Ureter (tissue), 1 donor: ENCODE measurements at places on chromosomes 2 and 18. TPM values are rescaled to one million over a fixed set of nuclear protein-coding genes. Genes with fewer than 3 reads are reported as not detected.

The NFE2L2 gene
- total RNA-seq, result 190 TPM

The CDH2 gene
- 0.16 TPM for total RNA-seq

The SIX3 gene
- not detected for total RNA-seq

The RTP5 gene
- 0.21 TPM for total RNA-seq

The CYP27C1 gene
- total RNA-seq, result 0.73 TPM

The ALPG gene
- not detected for total RNA-seq

The TMEM198 gene
- total RNA-seq, result 6.0 TPM

The TIA1 gene
- 160 TPM for total RNA-seq

The FNDC4 gene
- 3.7 TPM for total RNA-seq

The SLC11A1 gene
- 16.5 TPM for total RNA-seq

The CABYR gene
- total RNA-seq, result 6.7 TPM

- DNase-seq, result no peak
These were observed 152.9 kb downstream of the PXDN start for GRCh38 chr2:1591461-1591770.

GRCh38 chr2:207123776-207124391, 41.9 kb downstream of the KLF7 start:
- no peak for DNase-seq

GRCh38 chr18:3604498-3605408, 154.8 kb downstream of the TGIF1 start:
- no peak for DNase-seq

- no peak for DNase-seq
These were observed 24.6 kb downstream of the FECH start for GRCh38 chr18:57561728-57562423.

DNA sequence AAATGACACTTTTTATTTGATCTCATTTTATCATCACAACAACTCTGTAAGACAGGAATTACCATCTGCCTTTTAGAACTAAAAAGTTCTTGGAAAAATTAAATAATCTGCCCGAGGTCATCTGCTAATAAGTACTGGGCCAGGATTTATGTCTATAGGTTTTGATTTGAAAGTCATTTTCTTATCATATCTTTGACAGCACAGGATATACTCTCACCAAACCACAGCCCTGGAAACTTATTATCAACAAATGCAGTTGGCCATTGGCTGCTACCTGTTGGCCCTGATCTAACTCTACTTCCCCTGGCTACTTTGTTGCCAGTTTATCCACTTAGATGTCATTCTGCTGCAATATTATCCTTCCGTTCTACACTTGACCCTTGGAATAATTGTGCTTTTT, 354.6 kb downstream of the RAD51AP2 start:
- DNase-seq, result no peak

DNA sequence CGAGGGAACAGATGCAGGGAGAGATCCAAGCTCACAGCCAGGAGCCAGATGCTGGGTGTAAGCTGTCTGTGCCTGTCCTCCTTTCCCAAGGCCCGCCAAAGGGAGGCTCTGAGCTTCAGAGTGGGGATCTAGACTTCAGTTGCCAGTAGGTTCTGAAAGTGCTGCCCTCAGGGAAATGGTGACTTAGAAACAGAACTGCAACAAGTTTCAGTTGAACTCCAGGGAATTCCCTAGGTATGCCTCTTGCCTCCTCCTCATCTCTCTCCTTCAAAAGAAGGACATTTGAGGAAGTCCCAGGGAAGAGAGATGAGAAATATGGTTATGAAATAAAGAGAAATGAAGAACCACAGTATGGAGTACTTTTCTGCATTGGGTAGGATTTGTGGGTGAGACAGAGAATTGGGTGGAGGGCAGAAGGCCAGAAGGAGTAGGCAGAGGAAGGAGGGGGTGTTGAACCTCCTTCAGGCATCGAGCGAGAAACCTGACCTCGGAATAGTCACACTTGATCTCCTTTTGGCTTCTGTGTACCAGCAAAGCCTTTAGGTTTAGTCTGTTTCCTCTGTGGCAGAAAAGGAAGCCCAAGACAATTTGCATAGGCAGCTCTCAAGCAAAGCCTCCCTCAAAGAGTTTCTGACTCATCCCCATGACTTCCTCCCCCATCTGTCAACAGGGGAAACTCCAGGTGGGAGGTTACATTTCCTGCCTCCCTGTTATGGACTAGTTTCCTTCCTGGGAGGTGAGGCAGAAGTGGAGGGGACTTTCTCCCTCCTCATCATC, 45.7 kb downstream of the QPCT start:
- DNase-seq, result peak; percentile 71

GRCh38 chr2:180983468-180984242, 3.2 kb downstream of the UBE2E3 start:
- DNase-seq, result no peak

GRCh38 chr18:28287146-28287545, 110.2 kb upstream of the CDH2 start:
- DNase-seq, result no peak

- DNase-seq, result no peak
These were observed 122.9 kb downstream of the MBP start for GRCh38 chr18:77009675-77010074.

GRCh38 chr2:147862859-147863516, 18.2 kb downstream of the ACVR2A start:
- no peak for DNase-seq

DNA sequence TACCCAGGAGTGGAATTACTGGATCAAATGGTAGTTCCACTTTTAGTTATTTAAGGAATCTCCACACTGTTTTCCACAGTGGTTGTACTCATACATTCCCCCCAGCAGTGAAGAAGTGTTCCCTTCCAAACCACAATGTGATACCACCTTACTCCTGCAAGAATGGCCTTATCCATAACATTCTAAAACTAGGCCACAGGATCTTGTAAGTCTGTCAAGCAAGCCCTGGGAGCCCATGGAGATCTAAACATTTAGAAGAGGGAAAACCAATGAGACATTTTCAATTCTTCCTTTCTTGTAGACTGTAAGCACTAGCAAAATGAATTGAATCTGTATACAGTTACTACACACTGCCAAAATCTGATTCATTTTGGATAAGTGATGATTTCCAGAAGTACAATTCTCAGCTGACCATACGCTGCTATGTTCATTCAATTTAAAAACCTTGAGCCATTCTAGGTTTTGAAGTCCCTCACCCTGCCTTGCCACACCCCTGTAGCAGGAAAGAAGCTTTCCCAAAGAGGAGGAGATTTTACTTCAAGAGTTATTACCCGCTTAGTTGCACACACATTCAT, 149.1 kb downstream of the SLC8A1 start:
- no peak for DNase-seq

- DNase-seq, result no peak
These were observed 143.9 kb downstream of the NCK2 start for GRCh38 chr2:105888625-105889024.

- DNase-seq, result no peak
These were observed 40.2 kb upstream of the VRK2 start for GRCh38 chr2:58006256-58006951.

- DNase-seq, result no peak
These were observed 226.0 kb upstream of the NETO1 start for GRCh38 chr18:73093687-73094250.

- DNase-seq, result no peak
These were observed 82.8 kb downstream of the ZNF516 start for GRCh38 chr18:76412010-76412817.

DNA sequence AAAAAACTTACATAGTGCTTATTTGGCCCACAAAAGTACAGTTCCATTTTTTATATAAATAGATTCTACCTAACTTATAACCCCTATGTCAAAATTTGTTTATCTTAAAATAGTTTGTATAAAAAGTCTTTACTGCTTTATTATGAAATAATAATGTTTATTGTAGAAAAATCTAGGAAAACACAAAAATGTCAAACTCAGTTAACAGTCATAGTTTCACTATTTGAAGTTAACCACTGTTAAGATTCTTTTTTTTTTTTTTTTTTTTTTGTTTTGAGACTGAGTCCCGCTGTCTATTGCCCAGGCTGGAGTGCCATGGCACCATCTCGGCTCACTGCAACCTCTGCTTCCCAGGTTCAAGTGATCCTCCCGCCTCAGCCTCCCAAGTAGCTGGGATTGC, 26.5 kb upstream of the ABI2 start:
- DNase-seq, result no peak

GRCh38 chr2:75199428-75200011, at the start of gene TACR1:
TACR1 (minus strand) TSS chr2:75199520; CDS start chr2:75198934, 586 bp downstream.
- peak; percentile 67 for DNase-seq

GRCh38 chr18:70280007-70280925, 8.6 kb upstream of the SOCS6 start:
- DNase-seq, result no peak

DNA sequence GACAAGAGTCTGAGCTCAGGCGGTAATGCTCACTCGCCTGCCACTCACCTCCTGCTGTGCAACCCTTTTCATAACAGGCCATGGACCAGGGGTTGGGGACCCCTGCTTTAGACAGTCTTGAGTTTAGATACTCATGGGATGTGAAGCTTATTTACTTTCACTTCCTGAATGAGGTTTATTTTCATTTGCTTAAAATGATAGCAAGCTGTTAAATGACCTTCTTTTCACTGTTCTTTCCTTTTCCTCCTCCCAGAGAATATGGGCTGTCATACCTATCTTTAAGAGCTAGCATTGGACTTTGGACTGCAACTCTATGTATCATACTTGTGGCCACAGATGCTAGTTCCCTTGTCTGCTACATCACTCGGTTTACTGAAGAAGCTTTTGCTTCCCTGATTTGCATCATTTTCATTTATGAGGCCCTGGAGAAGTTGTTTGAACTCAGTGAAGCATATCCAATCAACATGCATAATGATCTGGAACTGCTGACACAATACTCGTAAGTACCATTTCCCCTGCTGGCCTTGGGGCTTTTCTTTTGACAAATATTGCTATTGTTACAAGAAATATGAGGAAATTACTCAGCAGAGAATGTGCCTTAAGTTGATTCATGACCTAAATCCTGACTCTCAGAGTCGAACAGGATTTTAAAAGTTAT, 168.5 kb downstream of the DPP4 start:
- DNase-seq, result no peak

- no peak for DNase-seq
These were observed 3.2 kb upstream of the GPR35 start for GRCh38 chr2:240622060-240622411.

GRCh38 chr2:185291035-185291647, 447.5 kb upstream of the FSIP2 start:
- peak; percentile 52 for DNase-seq

DNA sequence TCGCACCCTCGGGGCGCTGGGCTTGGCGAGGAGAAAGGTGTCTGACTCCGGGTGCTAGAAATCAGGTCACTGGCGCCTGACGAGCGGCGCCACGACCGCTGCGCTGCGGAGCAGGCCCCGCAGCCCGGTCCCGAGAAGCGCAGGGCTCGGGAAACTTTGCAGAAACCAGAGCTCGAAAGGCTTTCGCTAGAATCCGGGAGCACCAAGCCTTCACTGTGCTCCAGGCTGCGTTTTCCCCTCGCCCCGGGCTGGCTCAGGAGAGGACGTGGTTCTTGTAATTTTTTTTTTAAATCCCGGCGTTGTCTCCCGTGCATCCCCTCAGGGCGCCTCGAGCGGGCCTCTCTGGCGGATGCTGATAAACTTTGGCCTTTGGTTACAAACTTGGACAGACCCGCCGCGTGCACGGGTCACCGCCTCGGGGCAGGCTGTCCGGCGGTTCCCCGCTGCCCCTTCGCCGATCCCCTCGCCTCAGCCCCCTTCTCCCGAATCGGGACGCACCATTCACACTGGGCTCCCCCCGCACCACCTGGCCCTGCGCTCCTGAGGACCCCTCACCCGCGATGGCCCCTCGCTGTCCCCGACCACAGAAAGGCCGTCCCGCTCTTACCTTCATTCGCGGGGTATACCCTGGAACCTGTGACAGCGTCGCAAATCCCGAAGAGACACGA, 419 bp downstream of the EPHA4 start:
- DNase-seq, result peak; percentile 50

DNA sequence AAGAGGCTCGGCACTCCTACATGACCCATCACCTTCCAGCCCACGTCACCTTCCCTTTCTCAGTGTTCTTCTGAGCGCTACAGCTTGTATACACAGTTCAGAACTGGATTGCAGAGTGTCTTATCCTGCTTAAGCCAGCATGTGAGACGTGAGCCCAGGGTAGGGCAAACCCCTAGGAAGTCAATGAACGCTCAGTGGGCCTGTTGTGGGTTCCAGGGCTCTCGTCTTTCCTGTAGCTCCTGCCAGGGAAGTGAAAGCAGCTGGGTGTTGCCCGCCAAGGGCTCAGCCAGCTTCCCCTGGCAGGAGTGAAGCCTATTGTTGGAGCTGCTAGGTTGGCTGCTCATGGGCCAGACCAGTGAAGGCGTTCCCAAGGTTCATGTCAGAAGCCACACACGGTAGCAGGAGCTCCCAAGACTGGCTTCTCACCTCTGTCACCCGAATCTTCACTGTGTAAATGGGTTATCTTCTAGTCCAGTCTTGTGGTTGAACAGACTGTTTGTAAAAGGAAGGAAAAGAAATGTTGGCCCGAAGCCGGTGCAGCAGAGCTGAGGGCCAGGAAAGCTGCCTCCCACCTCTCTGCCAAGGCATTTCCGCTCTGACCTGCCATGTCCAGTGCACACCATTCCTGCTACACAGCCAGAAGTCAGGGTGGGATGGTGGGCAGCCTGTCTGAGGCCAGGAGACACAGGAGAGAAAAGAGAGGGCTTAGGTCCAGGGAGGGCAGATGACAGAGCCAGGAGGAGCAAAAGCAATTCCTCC, 69.6 kb upstream of the RMDN2 start:
- DNase-seq, result no peak

- no peak for DNase-seq
These were observed 35.2 kb upstream of the NOSTRIN start for GRCh38 chr2:168767258-168767657.

DNA sequence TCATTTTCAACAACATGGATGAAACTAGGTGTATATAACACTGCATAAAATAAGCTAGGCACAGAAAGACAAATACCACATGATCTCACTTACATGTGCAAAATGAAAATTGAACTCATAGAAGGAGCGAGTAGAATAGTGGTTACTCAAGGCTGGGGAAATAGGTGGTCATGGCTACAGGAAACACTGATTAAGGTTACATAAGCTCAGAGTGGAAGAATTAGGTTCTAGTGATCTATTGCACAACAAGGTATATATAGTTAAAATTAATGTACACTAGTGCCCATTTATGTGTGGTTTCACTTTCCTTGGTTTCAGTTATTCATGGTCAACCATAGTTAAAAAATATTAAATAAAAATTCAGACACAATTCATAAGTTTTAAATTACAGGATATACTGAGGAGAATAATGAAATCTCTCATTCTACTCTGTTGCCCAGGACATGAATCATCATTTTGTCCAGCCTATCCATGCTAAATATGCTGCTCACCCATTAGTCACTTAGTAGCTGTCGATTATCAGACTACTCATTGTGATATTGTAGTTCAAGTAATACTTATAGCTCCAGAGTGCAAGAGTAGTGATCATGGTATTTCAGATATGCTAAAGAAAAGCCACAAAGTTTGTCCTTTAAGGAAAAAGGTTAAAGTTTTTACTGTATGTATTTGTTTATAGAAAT, 1530.9 kb upstream of the LRRTM1 start:
- DNase-seq, result no peak

DNA sequence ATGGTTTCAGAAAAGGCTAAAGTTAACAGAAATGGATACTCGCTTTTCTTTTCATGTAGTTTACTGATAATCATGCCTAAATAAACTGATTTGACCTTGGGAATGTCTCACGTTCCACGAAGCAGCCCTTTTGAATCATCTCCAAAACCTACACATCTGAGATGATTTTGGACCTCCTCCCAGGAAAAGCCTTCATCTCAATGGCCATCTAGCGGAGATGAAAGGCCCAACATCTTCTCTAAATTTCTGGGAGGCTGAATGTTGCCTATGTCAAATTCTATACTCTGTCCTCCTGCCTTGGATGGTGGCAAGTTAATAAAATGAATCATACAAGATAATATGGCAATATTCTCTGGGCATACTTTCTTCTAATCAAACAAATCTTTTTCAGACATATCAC, 448.5 kb downstream of the ZEB2 start:
- no peak for DNase-seq
